ENCODE measurements at places on chromosomes 5 and 9.
A peak's percentile ranks its signal among the peaks of the same experiment; 100 is the strongest.

DNA sequence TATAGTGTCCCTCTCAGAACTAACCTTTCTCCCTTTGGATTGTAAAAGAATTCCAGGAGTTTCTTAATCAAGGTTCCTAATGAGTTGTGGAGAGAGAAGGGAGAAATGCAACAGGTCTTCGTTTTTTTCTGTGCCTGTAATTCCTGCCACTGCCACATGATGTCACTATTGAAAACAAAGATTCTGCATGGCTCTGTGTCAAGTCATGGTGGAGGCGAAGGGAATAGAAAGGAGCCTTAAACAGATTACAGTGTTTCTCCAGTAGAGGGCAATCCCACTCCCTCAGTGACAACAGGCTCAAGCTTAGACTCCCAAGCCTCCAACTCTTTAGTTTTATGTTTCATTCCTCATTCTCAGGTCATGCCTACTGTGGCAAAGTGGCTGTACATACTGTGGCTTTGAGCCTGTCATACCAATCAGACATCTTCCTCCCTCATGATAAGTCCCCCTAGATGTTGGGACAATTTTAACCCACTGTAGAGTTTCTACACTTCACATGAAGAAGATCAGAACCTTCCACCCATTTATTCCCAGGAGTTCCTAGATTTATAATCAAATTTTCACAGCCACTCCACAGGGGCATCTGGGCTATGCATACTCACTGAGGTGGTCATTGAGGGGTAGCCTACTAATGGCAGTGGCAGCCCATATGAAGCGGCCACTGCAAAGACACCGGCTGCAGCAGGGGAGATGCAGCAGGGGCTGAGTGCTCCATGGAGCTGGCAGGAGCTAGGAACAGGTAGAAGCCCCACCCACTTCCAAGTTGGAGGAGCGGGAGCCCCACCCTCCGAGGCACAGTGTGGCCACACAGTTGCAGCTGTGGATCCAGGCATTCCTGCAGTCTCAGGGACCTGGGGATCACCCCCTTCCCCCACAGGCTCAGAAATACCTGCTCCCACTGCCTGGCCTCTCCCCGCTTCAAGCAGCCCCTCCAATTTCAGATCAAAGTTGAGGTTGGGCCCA, 97.4 kb upstream of the TRIM32 start:
- DNase-seq, result peak; percentile 71

GRCh38 chr9:136554870-136555269, 9.0 kb upstream of the NOTCH1 start:
- no peak for DNase-seq

GRCh38 chr5:148595697-148596096, 58.6 kb downstream of the HTR4 start:
- no peak for DNase-seq

DNA sequence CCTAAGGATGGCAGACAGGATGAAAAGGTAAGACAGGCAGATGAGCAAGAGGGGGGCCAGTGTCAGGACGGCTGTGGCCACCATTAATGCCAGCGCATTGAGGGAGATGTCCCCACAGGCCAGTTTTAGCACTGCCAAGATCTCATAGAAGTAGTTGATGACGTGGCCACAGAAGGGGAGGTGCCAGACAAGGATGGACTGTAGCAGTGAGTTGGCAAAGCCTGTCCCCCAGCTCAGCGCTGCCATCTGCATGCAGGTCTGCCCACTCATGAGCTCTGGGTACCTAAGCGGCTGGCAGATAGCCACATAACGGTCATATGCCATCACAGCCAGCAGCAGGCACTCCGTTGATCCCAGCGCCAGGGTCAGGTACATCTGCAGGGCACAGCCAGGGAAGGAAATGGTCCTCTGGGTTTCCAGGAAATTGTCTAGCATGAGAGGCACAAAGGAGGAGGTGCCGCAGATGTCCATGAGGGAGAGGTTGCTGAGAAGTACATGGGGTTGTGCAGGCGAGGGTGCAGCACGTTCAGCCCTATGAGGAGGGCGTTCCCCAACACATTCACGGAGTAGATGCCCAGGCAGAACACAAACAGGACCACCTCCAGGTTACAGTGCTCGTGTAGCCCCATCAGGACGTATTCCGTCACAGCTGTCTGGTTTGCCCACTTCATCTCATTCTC, 10.8 kb downstream of the OR13J1 start:
- DNase-seq, result no peak

GRCh38 chr5:64612344-64612961, 77.8 kb upstream of the SHISAL2B start:
- no peak for DNase-seq

GRCh38 chr5:96159043-96159442, 197.4 kb upstream of the ELL2 start:
- DNase-seq, result no peak

- no peak for DNase-seq
Observed at GRCh38 chr5:13943676-13944075, 812 bp downstream of the DNAH5 start.

GRCh38 chr5:52867809-52868208, 80.1 kb downstream of the ITGA1 start:
- no peak for DNase-seq
